ENCODE measurements at places on chromosomes 5 and 9. TPM values are rescaled to one million over a fixed set of nuclear protein-coding genes. Genes with fewer than 3 reads are reported as not detected.

DNA sequence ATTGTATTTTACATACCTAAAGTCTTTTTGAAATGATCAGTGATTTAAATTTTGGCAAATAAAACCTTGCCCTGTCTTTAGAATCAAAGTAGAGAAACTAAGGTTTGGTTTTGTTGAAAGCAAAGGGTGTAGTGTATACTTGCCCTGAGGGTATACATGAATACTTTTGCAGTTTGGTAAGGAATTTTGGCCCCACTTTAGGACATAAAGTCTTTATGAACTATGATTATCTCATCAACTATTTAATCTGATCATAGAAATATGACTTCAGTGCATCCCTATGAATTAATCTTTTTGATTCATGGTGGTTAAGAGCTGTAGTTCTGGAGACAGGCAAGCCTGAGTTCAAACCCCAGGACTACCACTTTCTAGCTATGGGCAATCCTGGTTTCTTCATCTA, 17.7 kb downstream of the RAD1 start:
- no peak for DNase-seq

PCDHGB4 gene
- polyA plus RNA-seq: 11.8 TPM

CSF2 gene
- not detected for polyA plus RNA-seq

DNA sequence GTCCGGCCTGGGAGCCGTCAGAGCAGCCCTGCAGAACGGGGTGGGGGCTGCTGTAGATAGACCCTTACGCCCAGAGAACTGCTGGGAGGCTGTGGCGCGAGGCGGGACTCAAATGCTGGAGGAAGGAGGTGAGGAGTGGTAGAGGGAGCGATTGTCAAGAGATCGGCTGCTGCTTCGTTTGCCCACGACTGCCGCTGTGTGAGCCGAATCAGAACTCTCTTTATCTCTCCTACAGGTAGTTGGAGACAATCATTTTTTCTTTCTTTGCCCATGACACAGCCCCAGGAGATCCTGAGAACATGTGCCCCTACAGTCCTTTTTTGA, 456 bp downstream of the ZNF79 start:
- DNase-seq: no peak

GRCh38 chr5:74282490-74282889, 358.0 kb downstream of the ENC1 start:
- no peak for DNase-seq

GRCh38 chr9:90996154-90997065, 194.8 kb downstream of the SYK start:
- DNase-seq: no peak

- DNase-seq: no peak
Observed at GRCh38 chr9:130159915-130160670, 12.1 kb upstream of the NCS1 start.

MEIKIN gene
- not detected for polyA plus RNA-seq

DNA sequence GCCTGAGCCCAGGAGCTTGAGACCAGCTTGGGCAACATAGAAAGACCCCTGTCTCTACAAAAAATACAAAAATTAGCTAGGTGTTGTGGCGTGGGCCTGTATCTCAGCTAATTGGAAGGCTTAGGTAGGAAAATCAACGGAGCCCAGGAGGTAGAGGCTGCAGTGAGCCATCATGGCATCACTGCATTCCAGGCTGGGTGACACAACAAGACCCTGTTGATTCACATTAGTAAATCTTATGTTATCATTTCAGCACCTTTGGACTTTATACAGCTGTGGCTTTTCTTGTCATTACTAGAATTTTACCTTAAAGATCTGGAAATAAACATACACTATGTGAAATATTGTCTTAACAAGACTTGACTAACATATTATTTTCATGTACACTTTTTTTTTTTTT, 185.0 kb downstream of the ZNF608 start:
- DNase-seq: no peak

MRPS30 gene
- polyA plus RNA-seq: 13.2 TPM

DNA sequence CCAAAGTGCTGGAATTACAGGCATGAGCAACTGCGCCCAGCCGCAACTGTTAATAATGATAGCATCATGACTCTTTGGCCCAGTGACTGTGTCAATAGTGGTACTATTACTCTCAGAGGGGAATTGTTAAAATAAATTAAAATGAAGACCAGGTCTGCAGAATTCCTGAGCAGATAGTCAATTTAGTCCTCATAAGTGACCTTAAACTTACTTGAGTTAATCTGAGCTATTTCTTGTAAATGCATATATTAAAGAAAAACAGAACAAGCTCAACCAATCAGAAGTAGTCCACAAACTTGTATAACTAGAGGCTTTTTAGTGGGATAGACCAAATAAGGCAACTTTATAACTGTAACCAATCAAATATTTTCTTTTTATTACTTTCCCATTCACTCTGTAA, 1.7 kb upstream of the RECK start:
- DNase-seq: no peak

DNA sequence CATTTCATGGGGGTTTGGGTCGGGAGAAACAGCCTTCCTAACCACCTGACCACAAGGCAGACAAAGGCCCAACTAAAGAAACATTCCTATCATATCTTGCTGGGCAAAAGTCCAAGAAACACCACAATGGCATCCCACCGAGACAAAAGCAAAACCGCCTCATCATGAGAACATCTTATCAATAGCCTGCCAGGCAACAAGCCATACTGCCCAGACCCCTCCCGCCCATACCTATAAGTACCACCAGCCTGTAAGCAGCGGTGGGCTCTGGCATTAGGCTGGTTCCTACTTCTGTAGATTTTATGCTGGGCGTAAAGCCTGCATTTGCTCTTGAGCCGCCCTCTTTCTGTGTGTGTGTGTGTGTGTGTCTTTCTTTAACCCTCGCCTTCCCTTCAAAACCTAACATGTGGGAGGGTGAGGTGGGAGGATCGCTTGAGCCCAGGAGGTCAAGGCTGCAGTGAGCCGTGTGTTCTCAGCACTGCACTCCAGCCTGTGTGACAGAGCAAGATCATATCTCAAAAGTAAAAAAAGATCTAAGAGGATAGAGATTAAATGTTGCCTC, 56.9 kb downstream of the PDE6A start:
- DNase-seq: no peak

DNA sequence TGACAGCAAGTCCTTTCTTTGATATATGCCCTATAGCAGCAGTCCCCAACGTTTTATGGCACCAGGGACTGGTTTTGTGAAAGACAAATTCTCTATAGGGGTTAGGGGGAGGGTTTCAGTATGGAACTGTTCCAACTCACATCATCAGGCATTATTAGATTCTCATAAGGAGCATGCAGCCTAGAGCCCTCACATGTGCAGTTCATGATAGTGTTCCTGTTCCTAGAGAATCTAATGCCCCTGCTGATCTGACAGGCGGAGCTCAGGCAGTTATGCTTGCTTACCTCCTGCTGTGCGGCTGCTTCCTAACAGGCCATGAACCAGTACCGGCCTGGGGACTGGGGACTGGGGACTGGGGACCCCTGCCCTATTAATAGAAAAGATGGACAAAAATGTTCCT, 2.7 kb upstream of the RAPGEF6 start:
- no peak for DNase-seq

BTNL8 gene
- not detected for polyA plus RNA-seq

GRCh38 chr9:81741103-81741502, 51.8 kb upstream of the TLE1 start:
- DNase-seq: no peak

- DNase-seq: no peak
Observed at GRCh38 chr5:80187421-80188090, 68.3 kb downstream of the SERINC5 start.

GRCh38 chr9:92170848-92171247, 55.6 kb upstream of the SPTLC1 start:
- DNase-seq: no peak

DNA sequence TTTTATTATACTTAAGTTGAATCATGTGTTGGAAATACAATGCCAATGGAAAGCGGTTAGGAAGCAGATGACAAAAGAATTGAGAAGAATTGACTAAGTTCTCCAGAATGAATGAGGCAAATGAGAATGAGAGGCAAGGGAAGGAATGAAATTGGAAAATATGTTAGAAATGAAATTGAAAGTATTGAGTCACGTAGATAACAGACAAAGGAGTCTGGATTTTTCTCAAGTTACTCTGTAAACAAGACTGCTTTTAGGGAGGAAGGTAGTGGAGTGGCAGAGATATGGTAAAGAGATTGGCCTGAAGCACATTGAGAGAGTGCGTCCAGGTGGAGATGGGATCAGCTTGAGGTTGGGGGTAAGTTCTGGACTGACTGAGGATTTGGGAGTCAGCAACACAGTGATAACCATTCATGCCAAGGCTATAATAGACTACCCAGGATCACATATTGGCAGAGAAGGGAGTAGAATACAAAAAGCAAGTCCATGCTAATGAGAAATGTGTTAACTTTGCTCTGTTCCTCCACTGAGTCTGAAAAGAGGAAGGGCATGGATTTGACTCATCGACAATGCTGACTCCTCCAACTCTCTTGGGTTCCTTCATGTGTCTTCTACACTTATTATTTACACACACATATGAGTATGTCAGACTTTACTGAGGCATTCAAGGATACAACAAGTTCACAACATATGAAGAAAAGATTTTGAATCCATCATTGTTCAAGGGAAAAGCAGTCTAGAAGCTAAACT, 814.2 kb upstream of the ZNF608 start:
- no peak for DNase-seq
